ENCODE measurements at places on chromosomes 2 and 18. TPM values are rescaled to one million over a fixed set of nuclear protein-coding genes. Genes with fewer than 3 reads are reported as not detected.

Gene ZNF804A
- total RNA-seq, result 0.06 TPM

Gene CYP26B1
- total RNA-seq, result 2.1 TPM

Gene CYP1B1
- total RNA-seq, result 4.3 TPM

Gene FAP
- total RNA-seq, result 0.34 TPM

Gene RTP5
- total RNA-seq, result not detected

Gene LDLRAD4
- total RNA-seq, result 49.0 TPM

All from left colon (tissue), 2 donors.